Esophagus squamous epithelium (tissue), 5 donors: ENCODE measurements at places on chromosomes 5 and 9.

- DNase-seq, result no peak
These were observed 190.1 kb downstream of the PARP8 start for GRCh38 chr5:50856401-50857119.

DNA sequence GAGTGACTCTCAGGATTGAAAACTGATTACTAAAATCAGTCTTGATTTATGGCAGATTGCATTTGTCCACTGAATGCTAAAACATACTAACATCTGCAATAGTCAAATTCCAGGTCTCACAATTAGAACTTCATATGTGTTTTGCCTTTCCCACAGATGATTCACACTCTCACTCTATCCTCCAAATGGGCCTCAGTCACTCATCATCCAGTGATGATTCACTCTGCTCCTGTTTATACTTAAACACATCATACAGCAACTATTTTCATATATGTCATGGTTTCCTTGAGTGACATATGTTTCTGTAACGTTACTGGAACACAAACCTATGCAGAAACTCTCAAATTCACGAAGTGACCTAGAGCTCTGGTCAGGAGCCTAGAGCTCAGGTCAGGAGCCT is 512.9 kb downstream of the HINT1 start:
- no peak for DNase-seq

GRCh38 chr9:128860937-128861336 is 20.8 kb downstream of the KYAT1 start:
- DNase-seq, result no peak

GRCh38 chr9:124101969-124102345 is 90.4 kb downstream of the LHX2 start:
- no peak for DNase-seq

GRCh38 chr5:8577792-8578191 is 708.8 kb downstream of the MTRR start:
- no peak for DNase-seq

GRCh38 chr5:115271295-115272050 is 8.8 kb upstream of the PGGT1B start:
- no peak for DNase-seq

DNA sequence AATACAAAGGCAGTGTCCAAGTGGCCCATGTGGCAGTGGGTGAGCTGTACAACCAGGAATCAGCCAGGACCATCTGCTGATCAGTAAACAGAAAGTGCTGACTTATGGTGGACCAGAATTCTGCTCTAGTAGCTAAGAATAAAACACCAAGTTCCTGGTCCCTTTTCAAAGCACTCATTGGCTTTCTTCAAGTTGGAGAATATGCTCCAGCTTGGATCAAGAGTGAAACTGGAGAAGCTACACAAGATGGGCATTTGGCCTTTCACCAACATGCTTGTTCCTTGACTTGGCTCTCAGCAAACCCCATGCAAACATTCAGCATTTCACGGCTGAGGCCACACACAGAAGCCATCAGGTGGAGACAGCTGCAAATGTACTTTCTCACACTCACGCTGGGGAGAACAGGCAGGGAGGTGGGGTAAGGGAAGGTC is 32.1 kb downstream of the MARCHF3 start:
- DNase-seq, result no peak

- DNase-seq, result no peak
These were observed 25.9 kb downstream of the GFI1B start for GRCh38 chr9:133004091-133004998.

- DNase-seq, result no peak
These were observed 57.2 kb upstream of the TMEM161B start for GRCh38 chr5:88325868-88326267.

- no peak for DNase-seq
These were observed 32.9 kb downstream of the RALGPS1 start for GRCh38 chr9:126947529-126947928.

- DNase-seq, result no peak
These were observed 48.4 kb downstream of the TNFSF15 start for GRCh38 chr9:114757395-114757794.

- DNase-seq, result no peak
These were observed 271.5 kb downstream of the CCDC171 start for GRCh38 chr9:15824310-15824709.

- no peak for DNase-seq
These were observed 107.9 kb upstream of the FREM1 start for GRCh38 chr9:15018096-15018637.

DNA sequence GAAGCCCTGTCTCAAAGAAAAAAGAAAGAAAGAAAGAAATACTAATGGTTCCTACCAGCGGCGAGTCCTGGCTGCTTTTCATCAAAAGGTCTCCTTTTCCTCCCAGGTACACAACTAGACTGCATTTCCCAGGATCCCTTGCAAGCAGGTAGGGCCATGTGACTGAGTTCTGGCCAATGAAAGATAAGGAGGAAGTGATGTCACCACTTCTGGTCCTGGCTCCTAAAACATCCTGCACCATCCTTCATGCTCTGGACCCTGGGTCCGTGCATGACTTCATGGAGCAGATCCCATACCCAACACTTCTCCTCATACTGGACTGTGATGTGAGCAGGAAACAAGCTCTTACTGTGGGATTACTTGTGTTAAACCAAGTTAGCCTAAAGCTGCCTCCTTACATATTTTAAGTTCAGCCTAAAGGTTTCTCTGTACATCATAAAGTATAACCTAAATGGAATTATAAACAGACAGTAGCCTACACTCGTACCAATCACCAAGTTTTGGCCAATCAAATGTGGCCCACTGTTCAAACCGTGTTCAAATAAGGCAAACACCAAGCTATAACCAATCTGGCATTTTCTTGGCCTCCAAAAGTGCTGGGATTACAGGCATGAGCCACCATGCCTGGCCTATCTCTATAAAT is 30.2 kb upstream of the FUBP3 start:
- no peak for DNase-seq

- DNase-seq, result no peak
These were observed 70.7 kb upstream of the RAPGEF1 start for GRCh38 chr9:131810351-131811170.

DNA sequence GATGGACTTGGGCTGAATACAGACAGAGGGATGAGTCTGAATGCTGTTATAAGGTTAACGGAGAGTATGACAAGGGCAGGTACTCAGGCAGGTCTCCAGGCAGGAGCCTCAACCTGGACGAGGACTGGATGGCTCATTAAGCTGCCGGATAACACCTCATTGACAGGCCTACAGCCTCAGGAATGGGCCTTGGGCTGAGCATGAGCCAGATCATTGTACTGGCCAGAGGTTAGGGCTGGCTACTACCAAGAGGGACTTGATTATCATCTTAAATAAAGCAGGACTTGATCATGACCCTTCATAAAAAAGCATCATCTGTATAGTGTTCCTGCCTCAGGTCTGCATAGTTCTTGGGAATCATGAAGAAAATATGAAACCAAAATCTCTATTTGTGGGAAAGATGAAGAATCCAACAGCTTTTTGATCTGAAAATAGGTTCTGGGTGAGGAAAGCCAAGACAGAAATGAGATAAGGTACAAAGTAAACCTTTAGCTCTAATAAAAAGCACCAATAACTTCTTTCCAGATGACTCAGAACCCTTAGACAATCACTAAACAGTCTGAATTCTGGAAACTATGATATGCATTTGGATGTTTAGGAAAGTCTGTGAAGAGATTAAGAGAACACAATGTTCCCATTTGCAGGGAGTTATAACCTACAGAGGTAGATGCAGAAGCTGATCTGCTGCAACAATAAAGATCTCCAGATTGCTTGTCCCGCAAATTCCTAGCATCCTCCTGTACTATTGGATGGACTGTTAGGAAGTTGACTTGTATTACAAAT is 343.1 kb downstream of the CTNND2 start:
- DNase-seq, result no peak

GRCh38 chr9:93543117-93543516 is 33.3 kb upstream of the PHF2 start:
- DNase-seq, result no peak

GRCh38 chr9:127356906-127357305 is 40.1 kb upstream of the SLC2A8 start:
- no peak for DNase-seq

- no peak for DNase-seq
These were observed 6.2 kb downstream of the REEP5 start for GRCh38 chr5:112915831-112916230.

DNA sequence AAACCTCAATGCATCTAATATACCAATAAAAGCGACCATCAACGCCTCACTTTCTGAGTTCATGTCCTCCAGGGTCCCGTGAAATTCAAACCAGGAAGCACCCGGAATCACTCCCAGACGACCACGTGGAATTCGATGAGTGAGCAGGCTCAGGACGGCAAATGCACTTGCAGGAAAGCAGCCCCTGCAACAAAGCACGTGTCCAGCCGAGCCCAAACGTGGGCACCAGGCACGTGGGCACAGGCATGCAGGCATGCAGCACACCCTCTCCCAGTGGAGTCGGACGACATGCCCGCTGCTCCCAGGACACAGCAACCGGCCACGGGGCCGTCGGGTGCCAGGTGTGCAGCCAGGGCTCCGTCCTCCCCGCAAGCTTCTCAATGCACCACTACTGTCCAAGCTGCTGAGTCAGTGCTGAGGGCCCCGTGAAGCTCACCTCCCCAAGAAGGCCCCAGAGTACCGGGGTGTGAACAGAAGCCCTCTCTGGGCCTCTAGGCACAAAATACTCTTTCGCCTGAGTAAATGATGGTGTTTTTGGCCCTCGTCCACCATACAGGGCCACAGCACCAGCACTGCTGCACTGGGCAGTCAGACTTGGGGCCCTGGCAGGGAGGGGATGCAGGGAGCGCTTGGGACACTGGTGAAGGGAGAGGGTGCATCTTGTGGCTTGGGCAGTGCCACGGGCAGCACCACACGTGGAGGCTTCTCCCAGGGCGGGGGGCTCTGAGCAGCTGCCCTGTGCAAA is 87.6 kb downstream of the VAV2 start:
- no peak for DNase-seq

GRCh38 chr5:131521252-131521651 is 113.8 kb downstream of the RAPGEF6 start:
- no peak for DNase-seq

DNA sequence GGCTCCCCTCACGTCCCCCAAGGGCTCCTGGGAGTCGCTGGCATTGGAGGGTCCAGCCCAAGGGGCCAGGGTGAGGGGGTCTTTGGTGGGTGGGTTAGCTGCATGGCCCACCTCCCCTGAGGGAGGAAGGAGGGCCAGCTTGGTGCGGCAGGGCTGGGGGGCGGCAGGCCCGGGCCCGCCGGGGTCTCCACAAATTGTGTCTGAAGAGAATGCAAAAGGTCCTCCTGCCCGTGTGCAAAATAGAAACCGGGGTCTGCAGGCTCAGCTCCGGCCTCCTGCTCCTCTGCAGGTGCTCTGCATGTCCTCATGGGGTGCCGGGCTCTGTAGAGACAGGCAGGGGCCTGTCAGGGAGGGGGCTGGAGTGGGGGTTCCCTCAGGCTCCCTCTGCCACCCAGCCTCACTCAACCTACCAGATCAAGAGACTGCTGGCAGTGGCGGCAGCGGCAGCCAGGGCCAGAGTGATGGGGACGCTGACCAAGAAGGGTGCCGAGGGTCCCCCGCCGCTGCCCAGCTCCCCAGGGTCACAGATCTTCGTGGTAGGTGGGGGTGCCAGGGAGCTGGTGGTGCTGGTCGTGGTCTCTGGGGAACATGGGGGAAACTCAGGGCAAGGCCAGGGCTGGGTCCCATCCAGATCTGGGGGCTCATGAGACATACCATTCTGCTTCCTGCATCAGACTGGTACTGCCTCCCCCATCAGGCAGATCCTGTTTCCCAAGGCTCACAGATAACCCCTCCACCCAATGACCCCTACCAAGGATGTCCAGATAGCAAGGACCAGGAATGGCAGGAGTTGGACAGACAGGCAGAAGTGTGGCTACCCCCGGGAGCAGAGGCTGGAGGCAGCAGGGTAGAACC is 29.2 kb upstream of the ENHO start:
- no peak for DNase-seq

DNA sequence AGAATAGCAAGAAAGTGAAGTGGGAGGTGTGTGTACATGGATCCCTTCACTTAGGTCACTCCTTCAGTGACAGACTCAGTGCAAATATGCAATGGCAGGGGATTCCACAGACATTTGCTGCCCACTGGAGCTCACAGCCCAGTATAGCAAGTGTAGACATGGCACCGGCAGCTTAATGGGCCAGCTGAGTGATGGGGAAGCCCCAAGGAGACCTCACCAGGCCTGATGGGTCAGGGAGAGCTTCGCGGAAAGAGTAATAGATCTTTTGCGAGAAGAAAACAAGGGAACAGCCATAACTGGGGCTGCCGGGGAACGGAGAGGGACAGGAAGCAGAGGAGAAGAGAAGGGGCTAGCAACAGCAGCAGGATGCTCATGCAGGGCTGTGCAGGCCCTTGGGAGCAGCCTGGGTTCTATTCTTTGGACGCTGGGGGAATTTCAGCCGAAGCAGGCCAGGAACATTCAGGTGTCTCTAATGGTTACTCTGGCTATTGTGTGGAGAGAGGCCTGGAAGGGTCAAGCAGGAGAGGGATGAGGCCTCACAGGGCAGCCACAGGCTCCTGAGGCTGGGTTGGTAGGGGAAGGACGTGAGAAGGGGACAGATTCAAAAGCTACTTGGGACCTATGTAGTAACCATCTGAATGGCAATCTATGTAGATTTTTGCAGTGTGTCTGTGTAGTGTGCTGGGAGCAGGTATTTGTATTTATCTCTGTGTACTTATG is 27.0 kb downstream of the TCF7 start:
- DNase-seq, result no peak

- no peak for DNase-seq
These were observed 51.4 kb downstream of the CFAP77 start for GRCh38 chr9:132461281-132461896.

- no peak for DNase-seq
These were observed 35.6 kb downstream of the RUFY1 start for GRCh38 chr5:179585941-179586401.

GRCh38 chr5:56142614-56143372 is 90.3 kb downstream of the ANKRD55 start:
- no peak for DNase-seq

DNA sequence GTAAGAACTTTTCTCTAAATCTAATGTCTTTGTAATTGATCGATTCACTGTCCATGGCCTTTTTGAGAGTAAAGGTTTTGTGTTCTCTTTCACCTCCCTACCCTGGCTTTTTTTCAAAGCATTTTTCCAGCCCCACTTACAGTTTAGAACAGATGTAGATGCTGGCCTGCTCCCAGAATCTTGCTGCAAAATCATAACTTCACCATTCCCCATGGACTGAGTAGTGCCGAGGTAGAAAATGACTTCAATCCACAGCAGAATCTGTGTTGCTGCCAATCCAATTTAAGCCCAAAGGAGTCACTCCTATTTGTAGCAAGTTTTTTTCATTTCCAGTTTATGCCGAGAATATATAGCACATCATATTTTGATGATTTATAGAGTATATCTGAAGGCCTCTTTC is 46.5 kb upstream of the CEMIP2 start:
- DNase-seq, result no peak

- no peak for DNase-seq
These were observed 18.6 kb downstream of the TMEM252 start for GRCh38 chr9:68522131-68522530.

GRCh38 chr9:8232726-8233125 is 433.1 kb upstream of the DMAC1 start:
- no peak for DNase-seq

GRCh38 chr9:21252721-21253547 is 13.1 kb upstream of the IFNA14 start:
- no peak for DNase-seq

- no peak for DNase-seq
These were observed 419.9 kb downstream of the CCDC171 start for GRCh38 chr9:15972760-15973159.
